ENCODE measurements at places on chromosomes 4 and X. TPM values are rescaled to one million over a fixed set of nuclear protein-coding genes. Genes with fewer than 3 reads are reported as not detected.

DNA sequence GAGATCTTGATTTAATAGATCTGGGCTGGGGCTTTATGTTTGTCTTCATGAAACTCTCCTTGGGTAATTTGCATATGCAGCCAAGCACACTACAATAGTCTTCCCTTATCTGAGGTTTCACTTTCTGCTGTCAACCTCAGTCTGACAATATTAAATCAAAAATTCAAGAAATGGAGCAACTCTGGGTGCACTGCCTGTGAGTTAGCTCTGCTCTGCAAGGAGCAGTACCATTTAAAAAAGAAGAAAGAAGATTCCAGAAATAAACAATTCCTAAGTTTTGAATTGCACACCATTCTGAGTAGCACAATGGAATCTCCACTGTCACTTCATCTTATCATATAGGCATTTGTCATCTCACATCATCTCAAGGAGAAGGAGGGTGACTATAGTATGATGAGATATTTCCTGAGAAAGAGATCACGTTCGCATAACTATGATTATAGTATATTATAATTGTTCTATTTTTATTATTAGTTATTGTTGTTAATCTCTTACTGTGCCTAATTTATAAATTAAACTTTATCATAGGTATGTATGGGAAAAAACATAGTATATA, 9.4 kb downstream of the FNIP2 start:
- peaks cover 62% of the 10 kb centered on the region for H3K4me1 ChIP-seq
- H3K27me3 ChIP-seq, result no peaks in the 10 kb centered on the region
- H3K36me3 ChIP-seq, result no peaks in the 10 kb centered on the region
- H3K4me3 ChIP-seq, result no peak overlapping the region

DNA sequence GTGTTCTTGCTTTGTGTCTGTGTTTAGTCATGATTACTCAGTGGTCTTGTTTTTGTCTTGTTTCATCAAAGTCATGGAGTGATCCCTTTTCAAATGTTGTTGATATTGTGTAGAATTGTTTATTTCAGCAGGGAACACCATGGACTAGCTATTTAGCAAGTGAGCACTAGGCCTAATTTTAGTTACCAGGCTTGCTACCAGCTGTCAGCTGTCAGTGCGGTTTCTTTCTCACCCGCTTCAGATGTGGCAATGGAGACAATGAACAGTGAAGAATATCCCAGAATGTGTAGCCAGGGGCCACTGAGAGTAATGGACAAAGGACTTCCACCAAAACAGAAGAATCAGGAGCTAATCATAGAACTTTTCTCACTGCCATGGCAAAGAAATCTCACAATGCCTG, 432.8 kb upstream of the FMR1 start:
- H3K36me3 ChIP-seq, result no peaks in the 10 kb centered on the region
- H3K27me3 ChIP-seq, result no peaks in the 10 kb centered on the region
- no peaks in the 10 kb centered on the region for H3K4me1 ChIP-seq
- H3K27ac ChIP-seq, result no peak overlapping the region
- no peak overlapping the region for H3K4me3 ChIP-seq

DNA sequence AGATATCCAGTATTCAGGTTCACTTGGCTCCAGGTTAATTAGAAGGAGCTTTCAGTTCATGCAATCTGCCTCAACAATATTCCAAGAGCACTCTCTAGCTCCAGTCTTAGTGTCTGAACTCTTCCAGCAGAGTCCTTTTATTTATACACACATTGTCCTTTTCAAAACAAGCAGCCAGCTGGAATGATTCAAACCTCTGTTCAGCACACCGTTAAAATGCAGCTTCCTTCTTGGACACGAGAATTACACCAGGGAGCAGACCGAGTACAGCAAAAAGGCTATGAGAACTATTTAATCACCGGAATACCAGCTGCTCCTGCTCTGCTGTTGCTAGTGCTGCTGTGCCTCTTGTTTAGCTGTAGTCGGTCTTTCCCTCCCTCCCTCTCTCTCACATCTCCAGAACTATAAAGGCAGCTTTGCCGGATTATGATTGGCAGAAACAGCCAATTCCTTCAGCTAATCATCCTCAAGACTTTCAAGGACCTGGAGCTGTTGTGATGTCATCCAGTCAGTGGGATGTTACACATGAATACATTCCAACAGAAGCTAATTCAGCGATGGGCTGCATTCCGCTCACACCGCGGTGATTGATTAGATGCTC, at the start of gene NDST4:
Gene NDST4 (minus strand): TSS at position 115 of the 601 bp plus-strand sequence. CDS start 36,584 bp downstream, outside the sequence.
- no peaks in the 10 kb centered on the region for H3K36me3 ChIP-seq
- H3K27ac ChIP-seq, result no peak within 1 kb of the TSS

GRCh38 chrX:107728371-107729099, 47.1 kb downstream of the TSC22D3 start:
- DNase-seq, result no peak
- no peaks in the 10 kb centered on the region for H3K36me3 ChIP-seq
- peaks cover 96% of the 10 kb centered on the region for H3K4me1 ChIP-seq
- H3K27ac ChIP-seq, result peak overlapping the region; percentile 53
- no peak overlapping the region for H3K4me3 ChIP-seq
- no peaks in the 10 kb centered on the region for H3K27me3 ChIP-seq

DNA sequence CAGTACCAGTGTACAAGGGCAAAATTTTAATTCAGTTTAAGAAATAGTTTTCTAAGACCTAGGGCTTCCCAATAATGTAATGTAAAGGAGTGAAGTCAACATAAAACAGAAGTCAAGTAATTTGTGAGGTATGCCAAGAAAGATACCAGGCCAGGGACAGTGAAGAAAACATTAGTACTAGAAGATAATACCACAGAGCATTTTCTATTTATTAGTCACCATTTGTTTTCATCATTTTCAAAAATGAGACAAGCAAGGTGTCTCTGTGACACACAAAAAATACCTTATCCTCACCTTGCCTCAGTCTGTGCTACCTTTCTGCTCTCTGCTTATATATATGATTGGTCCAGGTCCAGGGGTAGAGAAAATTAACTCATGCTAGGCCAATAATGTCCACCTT, 46.8 kb downstream of the VEGFC start:
- H3K27ac ChIP-seq, result no peak overlapping the region
- no peak overlapping the region for H3K4me3 ChIP-seq
- H3K27me3 ChIP-seq, result no peaks in the 10 kb centered on the region
- no peak for DNase-seq
- H3K4me1 ChIP-seq, result no peaks in the 10 kb centered on the region

- no peaks in the 10 kb centered on the region for H3K4me1 ChIP-seq
- no peak overlapping the region for H3K27ac ChIP-seq
- peak; percentile 6 for DNase-seq
- no peaks in the 10 kb centered on the region for H3K36me3 ChIP-seq
These were observed 1143.9 kb downstream of the PDHA2 start for GRCh38 chr4:96983830-96984229.

SUPT20HL1 gene
- total RNA-seq, result not detected

CXXC4 gene
- 4.2 TPM for total RNA-seq
